Activated B cell treated with CpG ODN at 0.5 μM for 24 hours (primary cell): ENCODE measurements at places on chromosomes 13 and 19. TPM values are rescaled to one million over a fixed set of nuclear protein-coding genes. Genes with fewer than 3 reads are reported as not detected.

COX7A1 gene
- not detected in 2 replicates for total RNA-seq

EMC10 gene
- total RNA-seq = 70.8 and 72.1 TPM in 2 replicates

MBD3L1 gene
- total RNA-seq = not detected in 2 replicates

ZNF799 gene
- total RNA-seq = 6.8 and 6.9 TPM in 2 replicates

ZNF749 gene
- total RNA-seq = 16.4 and 18.2 TPM in 2 replicates

BCAM gene
- not detected in 2 replicates for total RNA-seq

CGB2 gene
- not detected in 2 replicates for total RNA-seq

CEBPA gene
- total RNA-seq = 0.51 and 0.83 TPM in 2 replicates

ZSCAN4 gene
- not detected in 2 replicates for total RNA-seq

EPS8L1 gene
- total RNA-seq = 0.38 and 1.0 TPM in 2 replicates

CLEC4M gene
- total RNA-seq = 1.3 and 2.0 TPM in 2 replicates

DLEU7 gene
- total RNA-seq = not detected in 2 replicates

ZNF814 gene
- 64.7 and 84.0 TPM in 2 replicates for total RNA-seq

C3 gene
- 0.44 and 0.53 TPM in 2 replicates for total RNA-seq

SLC15A1 gene
- total RNA-seq = not detected in 2 replicates

CYP2F1 gene
- not detected in 2 replicates for total RNA-seq

PRTN3 gene
- total RNA-seq = not detected in 2 replicates

ATP13A1 gene
- total RNA-seq = 125 and 135 TPM in 2 replicates

LILRA2 gene
- total RNA-seq = 0.22 TPM in 1 of 2 replicates, not detected in the other

KCNK6 gene
- total RNA-seq = 3.2 and 4.7 TPM in 2 replicates

PNMA8B gene
- 0.04 TPM in 1 of 2 replicates, not detected in the other for total RNA-seq

PSG11 gene
- not detected in 2 replicates for total RNA-seq
